ENCODE measurements at places on chromosomes 2 and 18.

GRCh38 chr2:157428500-157429175 lies 15.3 kb downstream of the CYTIP start:
- no peaks in the 10 kb centered on the region for H3K4me1 ChIP-seq
- no peaks in the 10 kb centered on the region for H3K27me3 ChIP-seq
- H3K36me3 ChIP-seq = no peaks in the 10 kb centered on the region

GRCh38 chr2:16330571-16330970 lies 335.1 kb downstream of the CYRIA start:
- DNase-seq = no peak
- H3K4me1 ChIP-seq = no peaks in the 10 kb centered on the region

DNA sequence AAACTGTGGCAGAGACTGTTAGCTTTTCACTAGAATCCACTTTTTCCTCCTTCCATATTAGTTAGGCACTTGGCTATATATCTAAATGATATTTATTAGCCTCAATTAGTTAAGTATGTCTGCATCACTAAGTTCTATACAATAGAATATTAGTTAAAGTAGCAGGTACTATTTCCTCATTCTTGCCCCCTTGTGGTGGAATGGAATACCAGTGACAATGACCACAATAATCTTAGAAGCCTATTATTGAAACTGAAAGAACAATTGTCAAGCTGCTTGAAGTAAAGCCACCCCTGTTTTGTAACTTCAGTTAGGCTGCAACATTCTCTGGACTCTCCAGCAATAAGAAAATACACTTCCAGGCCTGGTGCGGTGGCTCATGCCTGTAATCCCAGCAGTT lies 476.3 kb upstream of the VWC2L start:
- H3K4me1 ChIP-seq = no peaks in the 10 kb centered on the region
- DNase-seq = no peak
- H3K27ac ChIP-seq = no peak overlapping the region
- no peak overlapping the region for H3K4me3 ChIP-seq
- H3K36me3 ChIP-seq = no peaks in the 10 kb centered on the region

- H3K4me3 ChIP-seq = no peak overlapping the region
- no peaks in the 10 kb centered on the region for H3K27me3 ChIP-seq
- H3K27ac ChIP-seq = no peak overlapping the region
- DNase-seq = no peak
- no peaks in the 10 kb centered on the region for H3K4me1 ChIP-seq
Observed at GRCh38 chr2:141207036-141207385, 923.8 kb downstream of the LRP1B start.

DNA sequence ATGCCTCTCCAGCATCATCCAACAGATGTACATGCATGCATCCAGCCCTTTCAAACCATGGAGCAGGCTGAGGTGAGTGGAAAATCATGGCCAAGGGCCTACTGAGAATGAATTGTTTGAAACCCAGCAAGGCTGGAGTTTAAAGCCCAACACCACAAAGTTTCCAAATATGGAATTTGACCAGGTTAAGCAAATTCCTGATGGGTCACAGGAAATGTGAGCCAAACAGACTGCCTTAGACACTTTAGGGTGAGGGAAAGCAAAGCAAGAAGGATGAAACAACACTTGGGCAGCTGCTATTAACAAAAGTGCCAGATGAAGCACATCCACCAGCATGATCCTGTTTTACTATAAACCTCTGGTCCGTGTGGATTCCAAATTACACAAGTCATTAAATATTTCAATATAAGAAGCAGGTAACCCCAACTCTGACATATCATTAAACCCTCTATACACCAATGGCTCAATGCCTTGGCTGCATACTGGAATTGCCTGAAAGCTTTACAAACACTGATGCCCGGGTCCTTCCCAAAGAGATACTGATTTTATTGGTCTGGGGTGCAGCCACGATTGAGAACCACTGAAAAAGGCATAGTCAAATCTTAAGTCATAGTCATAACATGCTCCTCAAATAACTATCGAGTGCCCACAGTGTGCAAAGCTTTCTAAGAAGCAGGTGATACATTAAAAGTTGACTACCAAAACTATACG lies 9.1 kb downstream of the KLF7 start:
- no peak for DNase-seq
- no peak overlapping the region for H3K4me3 ChIP-seq
- no peaks in the 10 kb centered on the region for H3K27me3 ChIP-seq
- H3K36me3 ChIP-seq = no peaks in the 10 kb centered on the region
- peaks cover 18% of the 10 kb centered on the region for H3K4me1 ChIP-seq

- no peaks in the 10 kb centered on the region for H3K36me3 ChIP-seq
- no peak for DNase-seq
- no peak overlapping the region for H3K27ac ChIP-seq
- H3K4me1 ChIP-seq = no peaks in the 10 kb centered on the region
- no peaks in the 10 kb centered on the region for H3K27me3 ChIP-seq
Observed at GRCh38 chr2:241300000-241300399, 15.5 kb downstream of the HDLBP start.

DNA sequence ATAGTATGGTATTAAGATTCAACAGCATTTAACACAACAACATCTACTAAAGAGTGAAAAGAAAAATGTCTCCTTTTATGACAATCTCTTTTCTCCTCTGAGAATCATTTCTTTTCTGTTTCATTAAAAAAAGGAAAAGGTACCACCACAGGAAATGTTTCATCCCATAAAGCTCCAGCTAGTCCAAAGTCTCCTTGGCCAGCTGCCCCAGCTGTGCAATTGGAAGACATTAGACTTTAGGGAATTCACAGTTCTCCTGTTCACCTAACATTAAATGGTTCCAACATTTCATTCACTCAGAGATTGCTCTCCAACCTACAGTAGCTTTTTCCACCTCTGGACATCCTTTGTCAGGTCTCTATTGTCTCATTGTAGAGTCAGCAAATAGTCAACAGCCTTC lies 78.7 kb upstream of the YPEL5 start:
- H3K4me1 ChIP-seq = no peaks in the 10 kb centered on the region
- no peak overlapping the region for H3K4me3 ChIP-seq
- H3K27ac ChIP-seq = no peak overlapping the region
- H3K27me3 ChIP-seq = no peaks in the 10 kb centered on the region
- H3K36me3 ChIP-seq = no peaks in the 10 kb centered on the region

- no peaks in the 10 kb centered on the region for H3K36me3 ChIP-seq
- DNase-seq = no peak
- no peaks in the 10 kb centered on the region for H3K27me3 ChIP-seq
- peaks cover 3% of the 10 kb centered on the region for H3K4me1 ChIP-seq
- no peak overlapping the region for H3K27ac ChIP-seq
Observed at GRCh38 chr2:17918789-17919188, 40.3 kb downstream of the KCNS3 start.

DNA sequence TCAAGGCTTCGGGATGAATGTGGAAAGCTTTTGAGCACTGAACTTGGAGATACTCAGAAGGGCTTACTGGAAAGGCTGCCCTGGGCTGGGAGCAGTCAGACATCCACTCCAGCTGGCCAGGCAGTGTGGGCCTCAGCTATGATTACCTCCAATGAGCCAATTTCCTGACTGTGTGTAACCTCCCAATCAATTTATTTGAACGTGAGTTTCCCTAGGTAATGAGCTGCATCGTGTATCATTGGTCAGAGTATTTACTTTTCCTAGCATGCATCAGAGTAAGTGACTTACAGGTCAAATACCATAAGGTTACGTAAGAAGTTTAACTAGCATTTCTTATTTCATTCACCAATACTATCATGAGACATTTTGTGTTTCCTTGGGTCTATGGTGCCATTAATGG lies 11.0 kb upstream of the CTAGE1 start:
- no peak for DNase-seq
- H3K4me1 ChIP-seq = peaks cover 2% of the 10 kb centered on the region
- H3K27ac ChIP-seq = no peak overlapping the region
- no peak overlapping the region for H3K4me3 ChIP-seq

DNA sequence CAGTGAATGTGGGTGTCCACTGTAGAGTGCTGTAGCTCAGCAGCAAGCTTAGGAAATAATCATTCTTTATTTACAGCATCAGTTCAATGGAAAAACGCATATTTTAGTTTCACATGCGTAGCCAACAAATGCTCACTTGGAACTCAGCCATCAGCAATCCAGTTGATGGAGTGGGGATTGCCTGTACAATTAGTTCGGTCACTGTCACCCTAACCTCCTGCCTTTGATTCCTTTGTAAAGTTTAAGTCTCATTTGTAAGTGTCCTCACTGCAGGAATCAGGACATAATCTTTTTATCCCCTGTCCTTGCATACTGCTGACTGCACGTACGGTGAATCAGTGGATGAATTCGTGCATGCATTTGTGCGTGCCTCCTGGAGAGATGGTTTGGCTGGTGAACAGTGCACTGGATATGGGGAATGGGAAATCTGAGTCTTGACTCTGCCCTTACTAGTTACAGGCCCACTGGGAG lies 55.9 kb downstream of the RAB31 start:
- no peaks in the 10 kb centered on the region for H3K36me3 ChIP-seq
- DNase-seq = no peak
- H3K4me1 ChIP-seq = no peaks in the 10 kb centered on the region
- H3K27ac ChIP-seq = no peak overlapping the region
- no peaks in the 10 kb centered on the region for H3K27me3 ChIP-seq
